Breast epithelium (tissue), 4 donors: ENCODE measurements at places on chromosomes 3 and 15. TPM values are rescaled to one million over a fixed set of nuclear protein-coding genes. Genes with fewer than 3 reads are reported as not detected.
A peak's percentile ranks its signal among the peaks of the same experiment; 100 is the strongest.

- no peak for DNase-seq
- no peaks in the 10 kb centered on the region for H3K36me3 ChIP-seq
- H3K27ac ChIP-seq: no peak overlapping the region
- H3K27me3 ChIP-seq: no peaks in the 10 kb centered on the region
- no peaks in the 10 kb centered on the region for H3K4me1 ChIP-seq
These were observed 26.7 kb downstream of the SATB1 start for GRCh38 chr3:18398448-18398847.

GRCh38 chr3:12692444-12692843 lies 28.5 kb upstream of the RAF1 start:
- no peaks in the 10 kb centered on the region for H3K27me3 ChIP-seq
- no peaks in the 10 kb centered on the region for H3K4me1 ChIP-seq
- no peak overlapping the region for H3K27ac ChIP-seq
- no peak overlapping the region for H3K4me3 ChIP-seq

MRPL46 gene
- 25.0 TPM for total RNA-seq

- H3K36me3 ChIP-seq: no peaks in the 10 kb centered on the region
- no peaks in the 10 kb centered on the region for H3K4me1 ChIP-seq
- DNase-seq: no peak
These were observed 209.5 kb upstream of the LRRN1 start for GRCh38 chr3:3589715-3590130.

MYO5A gene
- 77.4 TPM for total RNA-seq

DNA sequence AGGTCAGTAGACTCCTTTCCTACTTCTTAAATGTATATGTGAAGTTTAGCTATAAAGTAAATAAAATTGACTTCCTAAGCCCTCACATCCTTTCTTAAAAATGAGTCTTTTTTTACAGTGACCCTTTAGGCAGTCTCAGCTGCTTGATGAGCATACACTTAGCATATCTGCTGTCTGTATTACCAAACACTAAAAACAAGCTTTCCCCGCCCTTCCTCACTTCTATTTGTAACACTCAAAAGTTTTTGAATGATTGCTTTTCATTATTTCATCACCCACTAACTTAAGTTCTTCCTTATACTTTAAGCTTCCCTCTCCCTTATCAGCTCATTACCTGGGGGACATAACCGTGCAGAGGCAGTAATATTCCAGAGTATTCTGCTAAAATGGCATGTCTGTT lies 89.4 kb downstream of the PLOD2 start:
- no peak for DNase-seq
- H3K4me3 ChIP-seq: no peak overlapping the region
- no peaks in the 10 kb centered on the region for H3K27me3 ChIP-seq
- no peaks in the 10 kb centered on the region for H3K4me1 ChIP-seq

DNA sequence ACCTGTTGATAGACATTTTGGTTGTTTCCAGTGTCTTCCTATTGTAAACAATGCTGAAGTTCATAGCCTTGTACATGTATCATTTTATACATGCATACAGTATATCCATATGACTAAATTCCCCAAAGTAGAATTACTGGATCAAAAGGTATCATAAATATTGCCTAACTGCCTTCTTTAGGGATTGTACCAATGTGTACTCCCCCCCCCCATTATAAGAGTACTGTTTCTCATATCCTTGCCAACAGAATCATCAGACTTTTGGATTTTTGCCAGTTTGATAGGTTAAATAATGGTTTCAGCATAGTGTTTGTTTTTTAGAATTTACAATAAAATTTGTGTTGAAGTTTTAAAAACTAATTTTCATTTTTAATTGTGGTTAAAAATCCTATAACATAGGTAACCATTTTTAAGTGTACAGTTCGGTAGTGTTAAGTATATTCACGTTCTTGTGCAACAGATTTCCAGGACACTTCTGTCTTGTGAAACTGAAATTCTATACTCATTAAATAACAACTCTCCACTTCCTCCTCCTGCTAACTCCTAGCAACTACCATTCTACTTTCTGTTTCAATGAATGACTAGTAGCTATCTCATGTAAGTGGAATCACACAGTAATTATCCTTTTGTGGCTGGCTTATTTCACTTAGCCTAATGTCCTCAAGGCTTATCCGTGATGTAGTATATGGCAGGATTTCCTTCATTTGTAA lies 30.8 kb upstream of the MAP3K13 start:
- H3K27ac ChIP-seq: no peak overlapping the region
- H3K4me3 ChIP-seq: no peak overlapping the region

DNA sequence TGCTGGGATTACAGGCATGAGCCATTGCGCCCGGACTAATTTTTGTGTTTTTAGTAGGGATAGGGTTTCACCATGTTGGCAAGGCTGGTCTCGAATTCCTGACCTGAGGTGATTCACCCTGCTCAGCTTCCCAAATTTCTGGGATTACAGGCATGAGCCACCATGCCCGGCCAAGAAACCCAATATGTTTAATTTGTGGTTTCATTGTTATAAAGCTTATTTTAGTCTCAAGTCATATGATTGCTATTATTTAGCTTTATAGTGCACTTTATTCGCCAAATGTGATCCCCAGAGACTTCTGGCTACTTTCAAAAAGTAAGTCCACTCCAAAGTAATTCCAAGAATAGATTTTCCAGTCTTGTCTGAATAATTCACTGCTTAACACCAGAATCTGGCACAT lies 19.3 kb upstream of the SLC4A7 start:
- H3K4me1 ChIP-seq: no peaks in the 10 kb centered on the region
- DNase-seq: no peak
- H3K36me3 ChIP-seq: no peaks in the 10 kb centered on the region
- no peaks in the 10 kb centered on the region for H3K27me3 ChIP-seq
- no peak overlapping the region for H3K4me3 ChIP-seq

- H3K27ac ChIP-seq: no peak overlapping the region
- H3K36me3 ChIP-seq: no peaks in the 10 kb centered on the region
- no peak overlapping the region for H3K4me3 ChIP-seq
- H3K4me1 ChIP-seq: no peaks in the 10 kb centered on the region
These were observed 110.3 kb downstream of the MFSD1 start for GRCh38 chr3:158912188-158912587.

DNA sequence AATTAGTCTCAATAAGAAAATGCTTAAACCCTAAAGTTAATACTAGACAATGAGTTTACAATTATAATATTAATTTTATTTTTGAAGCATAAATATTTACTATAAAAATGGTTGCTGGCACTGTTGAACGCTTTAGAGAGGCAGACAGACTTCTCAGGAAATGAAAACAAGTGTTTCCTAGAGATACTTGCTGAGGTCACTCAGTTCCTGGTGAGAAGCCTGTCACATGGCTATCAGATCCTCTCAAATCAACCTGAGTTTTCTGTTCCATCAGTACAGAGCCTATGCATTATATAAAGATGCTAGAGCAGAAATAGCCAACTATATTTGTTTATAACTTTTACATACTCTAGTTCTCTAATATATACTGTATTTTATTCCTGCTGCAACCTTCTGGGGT lies 109.2 kb downstream of the MYO5A start:
- no peak overlapping the region for H3K4me3 ChIP-seq
- no peaks in the 10 kb centered on the region for H3K27me3 ChIP-seq
- H3K27ac ChIP-seq: no peak overlapping the region
- no peak for DNase-seq
- H3K36me3 ChIP-seq: no peaks in the 10 kb centered on the region

- no peaks in the 10 kb centered on the region for H3K36me3 ChIP-seq
- H3K27me3 ChIP-seq: no peaks in the 10 kb centered on the region
- peak overlapping the region; percentile 79 for H3K4me3 ChIP-seq
- H3K27ac ChIP-seq: no peak overlapping the region
- no peak for DNase-seq
- peaks cover 4% of the 10 kb centered on the region for H3K4me1 ChIP-seq
These were observed 848 bp upstream of the GOLGA8B start for GRCh38 chr15:34584330-34584668.

PLSCR5 gene
- total RNA-seq: not detected

VILL gene
- 11.0 TPM for total RNA-seq

ARHGAP31 gene
- total RNA-seq: 18.2 TPM

DNA sequence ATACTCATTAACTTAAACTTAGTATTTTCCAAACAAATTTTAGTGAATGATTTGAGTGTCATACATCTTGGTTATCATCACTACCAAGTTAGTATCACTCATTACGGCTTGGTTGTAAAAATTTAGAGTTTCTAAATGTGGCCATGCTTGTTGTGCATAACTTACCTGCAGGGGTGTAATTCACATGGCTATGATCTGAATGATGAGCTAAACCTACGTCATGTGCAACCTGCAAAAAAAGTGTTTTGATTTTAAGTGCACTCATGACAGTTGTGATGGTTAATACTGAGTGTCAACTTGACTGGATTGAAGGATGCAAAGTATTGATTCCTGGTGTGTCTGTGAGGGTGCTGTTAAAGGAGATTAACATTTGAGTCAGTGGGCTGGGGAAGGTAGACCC lies 17.6 kb upstream of the CLDN16 start:
- H3K27ac ChIP-seq: peak overlapping the region; percentile 54
- H3K4me3 ChIP-seq: no peak overlapping the region
- H3K36me3 ChIP-seq: no peaks in the 10 kb centered on the region
- no peaks in the 10 kb centered on the region for H3K4me1 ChIP-seq
- H3K27me3 ChIP-seq: no peaks in the 10 kb centered on the region

CAMK2N2 gene
- total RNA-seq: not detected

- no peak overlapping the region for H3K4me3 ChIP-seq
- no peaks in the 10 kb centered on the region for H3K27me3 ChIP-seq
- no peak overlapping the region for H3K27ac ChIP-seq
- DNase-seq: no peak
- no peaks in the 10 kb centered on the region for H3K36me3 ChIP-seq
These were observed 101.4 kb downstream of the TNIK start for GRCh38 chr3:171358881-171359198.

MYZAP gene
- 23.0 TPM for total RNA-seq

GOLGA6L24 gene
- not detected for total RNA-seq

GRCh38 chr3:131847966-131848510 lies 186.8 kb downstream of the CPNE4 start:
- H3K4me1 ChIP-seq: no peaks in the 10 kb centered on the region
- H3K27ac ChIP-seq: no peak overlapping the region
- H3K27me3 ChIP-seq: no peaks in the 10 kb centered on the region
- H3K36me3 ChIP-seq: no peaks in the 10 kb centered on the region
- no peak overlapping the region for H3K4me3 ChIP-seq

XCR1 gene
- total RNA-seq: under 0.01 TPM

MESP1 gene
- total RNA-seq: 5.9 TPM

PRSS50 gene
- 3.6 TPM for total RNA-seq

ISLR gene
- total RNA-seq: 71.8 TPM

- H3K4me1 ChIP-seq: no peaks in the 10 kb centered on the region
- H3K27ac ChIP-seq: peak overlapping the region; percentile 29
- no peak overlapping the region for H3K4me3 ChIP-seq
- no peaks in the 10 kb centered on the region for H3K36me3 ChIP-seq
These were observed 47.1 kb downstream of the IDH2 start for GRCh38 chr15:90055182-90055581.

DNA sequence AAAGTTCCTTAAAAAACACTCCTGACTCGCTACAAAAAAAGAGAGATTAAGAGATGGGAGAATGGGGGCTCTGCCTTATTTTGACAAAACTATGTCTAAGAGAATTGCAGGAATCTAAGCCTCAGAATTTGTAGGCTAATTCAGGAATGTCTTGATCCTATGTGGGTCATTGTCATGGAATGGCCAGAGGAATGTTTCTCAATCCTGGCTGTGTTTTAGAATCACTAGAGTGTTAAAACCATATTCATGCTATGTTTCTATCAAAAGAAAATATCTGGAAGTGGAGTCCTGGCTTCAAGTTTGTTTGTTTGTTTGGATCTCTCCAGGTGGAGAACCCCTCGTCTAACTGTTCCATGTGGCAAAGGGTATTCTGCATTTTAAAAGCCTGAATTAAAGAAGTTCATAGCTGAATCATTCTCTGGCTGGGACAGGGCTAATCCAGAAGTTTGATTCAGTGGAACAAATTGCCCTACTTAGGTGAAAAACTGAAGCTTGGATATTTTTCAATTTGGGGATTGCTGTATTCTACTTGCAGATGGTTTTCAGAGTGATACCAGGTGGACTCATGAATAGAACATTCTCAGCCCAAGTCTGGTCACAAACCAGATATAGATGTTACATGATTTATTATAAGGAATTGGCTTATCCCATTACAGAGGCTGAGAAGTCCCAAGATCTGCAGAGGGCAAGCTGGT lies 28.2 kb downstream of the GJD2 start:
- no peak overlapping the region for H3K27ac ChIP-seq
- no peaks in the 10 kb centered on the region for H3K36me3 ChIP-seq
- H3K27me3 ChIP-seq: peaks cover 17% of the 10 kb centered on the region
- no peak for DNase-seq
- H3K4me1 ChIP-seq: no peaks in the 10 kb centered on the region

DNA sequence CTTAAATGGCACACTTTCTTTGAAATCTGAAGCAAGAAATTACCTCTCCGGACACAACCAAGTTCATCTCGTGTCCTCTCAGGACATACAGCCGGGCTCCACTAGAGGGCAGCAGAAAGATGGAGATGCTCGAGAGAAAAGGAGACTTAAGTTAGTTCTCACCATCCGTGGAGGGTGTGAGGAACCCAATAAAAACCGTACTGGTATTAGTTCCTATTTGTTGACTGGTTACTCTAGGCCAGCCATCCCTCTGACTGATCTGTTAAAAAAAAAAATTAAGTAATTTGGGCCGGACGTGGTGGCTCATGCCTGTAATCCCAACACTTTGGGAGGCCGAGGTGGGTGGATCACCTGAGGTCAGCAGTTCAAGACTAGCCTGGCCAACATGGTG lies 7.9 kb upstream of the CYP11A1 start:
- no peak overlapping the region for H3K27ac ChIP-seq
- H3K36me3 ChIP-seq: no peaks in the 10 kb centered on the region
- no peak overlapping the region for H3K4me3 ChIP-seq
- DNase-seq: peak; percentile 77
- peaks cover 8% of the 10 kb centered on the region for H3K4me1 ChIP-seq
- no peaks in the 10 kb centered on the region for H3K27me3 ChIP-seq

CAND2 gene
- 4.7 TPM for total RNA-seq

DNA sequence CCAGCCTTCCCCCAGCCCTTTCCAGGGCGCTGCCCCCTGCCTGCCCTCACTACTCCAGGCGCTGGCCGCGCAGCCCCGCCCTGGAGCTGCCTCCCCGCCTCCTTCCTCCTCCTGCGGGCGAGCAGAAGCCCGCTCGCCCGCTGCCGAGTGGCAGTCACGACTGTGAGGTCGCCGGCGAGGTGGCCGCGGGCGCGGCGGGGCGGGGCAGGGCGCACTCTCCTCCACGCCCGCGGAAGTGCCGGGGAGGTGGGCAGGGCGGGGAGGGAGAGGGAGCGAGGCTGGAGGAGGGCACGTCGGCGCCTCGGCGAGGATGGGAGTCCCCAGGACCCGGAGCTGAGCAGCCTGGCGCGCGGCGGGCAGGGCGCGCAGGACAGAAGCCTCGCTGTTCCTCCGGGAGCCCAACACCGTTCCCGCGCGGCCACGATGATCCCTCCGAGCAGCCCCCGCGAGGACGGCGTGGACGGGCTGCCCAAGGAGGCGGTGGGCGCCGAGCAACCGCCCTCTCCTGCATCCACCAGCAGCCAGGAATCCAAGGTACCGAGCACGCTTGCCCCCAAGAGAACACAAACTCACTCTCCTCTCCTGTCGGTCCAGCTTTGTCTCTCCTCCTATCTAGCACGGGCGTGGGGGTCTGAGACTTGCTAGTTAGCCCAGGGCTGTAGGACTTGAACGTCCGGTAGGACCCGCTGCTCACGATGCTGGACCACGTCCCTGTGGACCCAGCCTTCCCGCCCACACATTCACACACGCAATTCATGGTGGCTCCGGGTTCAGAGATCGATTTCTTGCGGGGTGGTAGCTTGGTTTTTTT lies at the start of gene STAC:
Gene STAC, plus strand, starts transcription at position 284 of the 811 bp plus-strand sequence. Its CDS starts 140 bp downstream, at position 424.
- H3K27me3 ChIP-seq: no peaks in the 10 kb centered on the region
- no peaks in the 10 kb centered on the region for H3K4me1 ChIP-seq
- H3K4me3 ChIP-seq: peak within 1 kb of the TSS; percentile 61
- H3K27ac ChIP-seq: peak within 1 kb of the TSS; percentile 52

FYCO1 gene
- total RNA-seq: 40.7 TPM

- H3K4me3 ChIP-seq: no peak overlapping the region
- H3K27ac ChIP-seq: peak overlapping the region; percentile 9
- no peaks in the 10 kb centered on the region for H3K36me3 ChIP-seq
These were observed 94.1 kb downstream of the ASB7 start for GRCh38 chr15:100696452-100696851.

TEX55 gene
- not detected for total RNA-seq

DUOXA1 gene
- total RNA-seq: 0.80 TPM
